ENCODE measurements at places on chromosomes 12 and 14.

- peak; percentile 21 for DNase-seq
- H3K4me3 ChIP-seq, result no peak overlapping the region
- H3K36me3 ChIP-seq, result no peaks in the 10 kb centered on the region
- no peaks in the 10 kb centered on the region for H3K27me3 ChIP-seq
- H3K27ac ChIP-seq, result peak overlapping the region; percentile 89
- H3K4me1 ChIP-seq, result peaks cover 7% of the 10 kb centered on the region
These were observed 41.8 kb downstream of the CORO1C start for GRCh38 chr12:108689314-108690190.

GRCh38 chr14:67487937-67488893 lies at the start of gene TMEM229B:
TMEM229B (minus strand) TSS chr14:67488721; CDS start chr14:67473923, 14,798 bp downstream.
- H3K4me1 ChIP-seq, result peaks cover 10% of the 10 kb centered on the region
- H3K36me3 ChIP-seq, result no peaks in the 10 kb centered on the region

DNA sequence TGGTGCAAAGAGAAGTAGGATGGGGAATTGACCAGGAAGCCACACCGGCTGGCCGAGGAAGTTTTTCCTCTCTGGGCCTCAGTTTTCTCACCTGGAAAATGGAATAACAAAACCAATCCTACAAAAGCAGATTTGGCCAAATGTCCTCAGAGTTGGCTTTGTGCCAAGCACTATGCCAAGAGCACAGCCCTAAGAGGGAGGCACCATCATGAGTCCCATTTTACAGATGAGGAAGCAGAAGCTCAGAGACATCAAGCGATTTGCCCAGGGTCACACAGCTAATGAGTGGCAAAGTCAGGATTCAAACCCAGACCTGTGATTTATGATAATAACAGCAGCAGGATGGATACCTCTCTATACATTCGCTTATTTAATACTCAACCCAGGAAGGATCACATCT lies 27.3 kb downstream of the RASAL1 start:
- H3K4me3 ChIP-seq, result no peak overlapping the region
- DNase-seq, result no peak
- peaks cover 6% of the 10 kb centered on the region for H3K27me3 ChIP-seq
- no peaks in the 10 kb centered on the region for H3K4me1 ChIP-seq
- no peak overlapping the region for H3K27ac ChIP-seq

DNA sequence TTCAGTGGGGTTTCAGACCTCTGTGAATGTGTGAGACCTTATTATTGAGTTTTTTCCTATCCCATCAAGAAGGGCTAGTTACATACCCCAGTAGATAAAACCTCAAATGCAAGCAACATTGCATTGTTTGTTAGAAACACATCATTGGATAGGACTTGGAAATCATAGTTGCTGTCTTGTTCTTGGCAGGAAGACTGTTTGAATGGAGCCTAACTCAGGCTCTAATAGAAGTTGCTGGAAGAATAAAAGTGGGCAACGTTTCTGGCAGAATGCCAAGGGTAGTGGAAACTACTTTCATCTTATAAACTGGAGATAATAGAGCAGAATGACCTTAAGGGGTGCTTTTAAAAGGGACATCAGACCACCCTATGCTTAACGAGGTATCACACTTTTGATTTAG lies 9.9 kb upstream of the PTHLH start:
- H3K27ac ChIP-seq, result no peak overlapping the region
- no peaks in the 10 kb centered on the region for H3K27me3 ChIP-seq
- no peak overlapping the region for H3K4me3 ChIP-seq
- no peaks in the 10 kb centered on the region for H3K4me1 ChIP-seq
- no peaks in the 10 kb centered on the region for H3K36me3 ChIP-seq

GRCh38 chr12:49264873-49265792 lies at the start of gene TUBA1C:
TUBA1C (plus strand) TSS chr12:49265082; CDS start chr12:49265182, 100 bp downstream.
- H3K27ac ChIP-seq, result peak within 1 kb of the TSS; percentile 78
- no peaks in the 10 kb centered on the region for H3K27me3 ChIP-seq
- peak; percentile 91 for DNase-seq
- H3K4me3 ChIP-seq, result peak within 1 kb of the TSS; percentile 67

DNA sequence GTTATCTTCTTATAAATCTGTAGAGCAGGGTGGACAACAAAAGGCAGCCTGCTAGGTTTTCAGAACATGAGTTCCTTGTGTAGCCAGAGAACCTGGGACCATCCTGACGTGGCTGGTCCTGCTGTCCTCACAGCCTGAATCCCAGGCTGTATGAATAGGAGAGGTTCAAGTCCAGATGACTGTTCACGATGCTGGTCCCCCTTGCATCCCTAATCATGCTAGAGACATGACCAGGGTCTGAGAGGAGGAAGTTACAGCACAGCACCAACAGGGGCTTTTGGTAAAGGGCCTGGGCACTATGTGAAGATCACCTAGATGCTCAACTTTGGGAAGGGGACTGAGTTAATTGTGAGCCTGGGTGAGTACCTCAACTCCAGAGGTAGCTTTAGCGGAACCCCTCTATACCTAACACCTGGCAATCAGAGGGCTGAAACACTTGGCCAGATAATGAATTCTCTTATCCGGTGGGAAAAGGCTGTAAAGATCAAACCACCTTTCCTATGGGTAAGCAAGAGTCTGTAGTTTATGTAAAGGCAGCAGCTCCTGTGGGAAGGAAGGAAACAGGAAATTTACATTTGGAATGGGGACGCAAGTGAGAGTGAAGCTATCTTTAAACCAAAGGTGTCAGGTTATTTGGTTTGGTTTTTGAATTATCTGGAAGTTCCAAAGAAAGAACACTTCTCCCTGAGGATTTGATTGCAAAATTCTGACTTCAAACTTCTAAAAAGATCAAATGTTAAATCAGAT lies 112.8 kb downstream of the DAD1 start:
- H3K27ac ChIP-seq, result no peak overlapping the region
- no peak for DNase-seq
- no peak overlapping the region for H3K4me3 ChIP-seq
- H3K27me3 ChIP-seq, result no peaks in the 10 kb centered on the region

- no peaks in the 10 kb centered on the region for H3K27me3 ChIP-seq
- H3K27ac ChIP-seq, result no peak overlapping the region
- no peak overlapping the region for H3K4me3 ChIP-seq
- DNase-seq, result no peak
- no peaks in the 10 kb centered on the region for H3K36me3 ChIP-seq
These were observed 191.5 kb downstream of the SYT1 start for GRCh38 chr12:79055926-79056674.

DNA sequence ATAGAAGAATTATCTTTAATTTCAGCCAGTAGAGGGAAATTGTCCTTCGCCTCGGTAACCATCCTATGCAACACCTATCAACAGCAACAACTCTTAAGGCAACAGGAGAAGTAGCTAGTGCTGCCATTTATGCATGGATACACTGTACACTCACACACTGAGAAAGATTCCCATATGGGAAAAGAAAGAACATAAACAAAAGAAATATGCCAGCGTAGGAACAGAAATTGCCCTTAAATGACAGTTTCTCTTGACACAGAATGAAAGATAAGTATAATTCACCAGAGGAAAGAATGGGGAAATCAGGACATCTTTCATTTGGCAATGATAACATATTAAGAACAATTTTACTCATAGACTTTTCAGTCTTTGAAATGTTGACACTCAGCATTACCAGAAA lies 466.9 kb downstream of the BCAT1 start:
- H3K4me3 ChIP-seq, result no peak overlapping the region
- H3K4me1 ChIP-seq, result no peaks in the 10 kb centered on the region
- no peak for DNase-seq
- H3K27me3 ChIP-seq, result no peaks in the 10 kb centered on the region
- H3K36me3 ChIP-seq, result no peaks in the 10 kb centered on the region

GRCh38 chr12:89216211-89216952 lies 135.9 kb downstream of the DUSP6 start:
- no peaks in the 10 kb centered on the region for H3K27me3 ChIP-seq
- peaks cover 3% of the 10 kb centered on the region for H3K4me1 ChIP-seq
- no peak overlapping the region for H3K27ac ChIP-seq
- H3K4me3 ChIP-seq, result no peak overlapping the region
- DNase-seq, result no peak
- no peaks in the 10 kb centered on the region for H3K36me3 ChIP-seq

DNA sequence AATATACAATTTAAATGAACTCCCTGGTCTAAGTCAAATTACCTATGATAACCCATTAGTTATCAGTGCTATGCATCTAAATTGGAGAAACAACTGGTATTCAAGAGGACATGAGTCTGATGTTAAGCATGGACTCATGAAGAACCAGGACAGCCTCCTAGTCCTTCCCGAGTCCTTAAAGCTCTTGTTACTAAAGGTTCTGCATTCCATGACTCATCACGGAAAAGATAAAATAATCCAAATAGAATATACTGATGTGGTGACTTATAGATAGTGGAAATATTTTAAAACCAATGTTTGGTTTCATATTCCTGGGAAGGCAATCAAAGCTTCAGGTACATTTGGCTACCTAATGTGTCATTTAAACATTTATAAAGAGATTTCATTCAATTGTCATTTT lies 117.2 kb upstream of the PMCH start:
- no peak overlapping the region for H3K4me3 ChIP-seq
- no peaks in the 10 kb centered on the region for H3K4me1 ChIP-seq
- H3K27me3 ChIP-seq, result no peaks in the 10 kb centered on the region
- DNase-seq, result no peak
- no peak overlapping the region for H3K27ac ChIP-seq
